ENCODE measurements at places on chromosomes 3 and 15.

DNA sequence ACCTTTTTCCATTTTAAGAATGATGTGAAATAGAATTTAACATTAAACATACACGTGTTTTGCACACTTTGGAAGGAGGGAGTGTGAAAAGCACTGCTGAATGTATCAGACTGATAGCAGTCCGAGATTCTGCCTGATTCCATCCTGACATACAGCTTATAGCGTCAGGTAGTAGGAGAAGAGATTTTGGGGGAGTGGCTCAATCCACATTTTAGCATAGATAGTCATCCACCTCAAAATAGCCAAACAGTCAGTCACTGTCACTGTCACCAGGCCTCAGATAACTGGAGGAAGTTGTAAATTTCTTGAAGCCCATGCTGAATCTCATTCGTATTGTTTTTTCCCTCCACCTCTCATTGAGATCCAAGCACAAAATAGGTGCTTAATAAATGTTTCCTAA, 35.4 kb upstream of the ARHGEF26 start:
- no peak for DNase-seq

DNA sequence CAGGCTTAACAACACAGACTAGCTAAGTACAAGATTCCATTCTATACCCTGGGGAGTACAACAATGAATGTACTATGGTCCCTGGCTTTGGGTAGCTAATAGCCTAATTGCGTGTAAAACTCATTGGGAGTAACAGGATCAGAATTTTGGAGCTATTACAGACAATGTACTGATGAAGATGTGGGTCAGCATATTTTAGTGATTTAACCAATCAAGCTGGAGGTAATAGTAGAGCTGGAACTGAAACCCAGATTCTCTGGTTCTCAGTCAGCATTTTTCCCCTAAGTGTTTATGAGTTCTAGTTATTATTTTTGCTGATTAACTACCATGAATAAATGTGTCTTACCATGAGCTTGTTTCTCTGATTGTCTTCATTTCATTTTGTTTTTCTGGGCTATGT, 578.7 kb downstream of the NLGN1 start:
- DNase-seq: no peak

GRCh38 chr15:79339588-79340314, 28.8 kb downstream of the TMED3 start:
- no peak for DNase-seq

DNA sequence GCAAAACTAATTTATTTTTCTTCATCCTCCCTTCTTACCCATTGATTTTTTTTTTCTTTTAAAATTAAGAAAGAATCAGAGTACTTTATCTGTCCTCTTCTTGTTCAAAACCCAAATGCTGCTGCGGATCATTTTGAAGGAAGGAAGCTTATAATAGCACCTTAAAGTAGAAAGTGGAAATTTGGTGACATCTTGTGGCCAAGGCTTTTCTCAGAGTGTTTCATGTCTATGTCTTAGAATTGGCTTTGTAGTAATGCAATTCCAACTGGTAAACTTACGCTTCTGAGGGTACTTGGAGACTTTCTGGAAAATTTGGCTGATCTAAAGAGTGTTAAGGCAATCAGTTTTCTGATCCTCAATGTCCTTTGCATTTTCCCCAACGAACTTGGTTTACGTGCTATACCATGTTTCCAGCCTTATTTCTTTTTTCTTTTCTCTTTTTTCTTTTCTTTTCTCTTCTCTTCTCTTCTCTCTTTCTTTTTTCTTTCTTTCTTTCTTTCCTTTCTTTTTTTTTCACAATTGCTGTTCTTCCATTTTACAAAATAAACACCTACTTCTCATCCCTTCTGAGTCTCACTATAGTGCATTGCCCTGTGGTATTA, 30.7 kb downstream of the C3orf38 start:
- no peak for DNase-seq

- DNase-seq: no peak
Measured at GRCh38 chr3:17967111-17967510, 224.7 kb upstream of the TBC1D5 start.

GRCh38 chr15:62060896-62061280, 641 bp upstream of the VPS13C start:
- no peak for DNase-seq

- no peak for DNase-seq
Measured at GRCh38 chr15:28986108-28986507, 100.3 kb downstream of the APBA2 start.

DNA sequence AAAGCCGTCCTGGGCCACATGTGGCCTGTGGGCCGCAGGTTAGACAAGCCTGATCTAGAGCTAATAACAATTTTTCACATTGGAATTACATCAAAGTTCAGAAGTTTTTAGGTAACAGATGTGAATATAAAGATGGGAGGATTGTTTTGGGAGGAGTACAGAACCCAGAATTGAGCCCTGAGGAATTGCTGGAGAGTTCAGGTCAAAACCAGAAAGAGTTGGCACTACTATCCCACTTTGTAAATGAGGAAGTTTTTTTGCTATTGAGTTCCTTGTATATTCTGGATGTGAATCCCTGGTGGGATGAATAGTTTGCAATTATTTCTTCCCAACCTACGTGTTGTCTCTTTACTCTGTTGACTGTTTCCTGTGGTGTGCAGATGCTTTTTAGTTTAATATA, 109.5 kb upstream of the LIPC start:
- no peak for DNase-seq

DNA sequence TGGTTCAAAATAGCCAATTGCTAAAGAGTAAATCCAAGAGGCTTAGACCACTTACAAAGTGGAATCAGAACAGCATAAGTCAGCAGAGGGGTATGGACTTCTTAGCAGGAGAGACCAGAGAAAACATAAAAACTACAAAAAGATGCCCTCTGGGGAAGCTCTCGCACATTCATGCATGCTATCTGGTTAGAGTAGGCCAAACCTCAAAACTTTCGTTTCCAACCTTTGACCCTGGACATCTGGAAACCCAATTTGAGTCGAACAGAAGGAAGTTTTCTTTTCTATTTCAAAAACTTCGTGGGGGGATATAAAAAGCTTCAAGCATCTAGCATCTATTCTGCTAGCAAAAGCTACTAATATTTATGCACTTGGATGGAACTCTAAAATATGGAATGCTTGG, 523.9 kb upstream of the AGTR1 start:
- no peak for DNase-seq

DNA sequence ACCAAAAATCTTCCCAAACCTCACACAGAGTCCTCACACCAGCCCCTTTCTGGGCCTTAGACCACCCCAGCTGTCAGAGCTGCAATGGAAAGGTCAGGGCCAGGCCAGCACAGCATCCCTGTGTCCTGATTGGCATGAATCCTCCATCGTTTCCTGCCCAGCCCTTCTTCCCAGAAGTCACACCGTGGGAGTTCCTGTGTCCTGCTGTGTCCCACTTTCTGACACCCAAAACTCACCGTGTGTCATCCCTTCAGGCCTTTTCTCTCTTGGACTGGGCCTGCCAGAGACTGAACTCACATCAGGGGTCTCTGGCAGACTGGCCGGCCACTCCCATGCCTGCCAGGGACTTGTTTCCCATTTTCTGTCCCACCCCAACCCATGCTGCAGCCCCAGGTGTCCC, 32.5 kb upstream of the CHRNB4 start:
- DNase-seq: no peak

DNA sequence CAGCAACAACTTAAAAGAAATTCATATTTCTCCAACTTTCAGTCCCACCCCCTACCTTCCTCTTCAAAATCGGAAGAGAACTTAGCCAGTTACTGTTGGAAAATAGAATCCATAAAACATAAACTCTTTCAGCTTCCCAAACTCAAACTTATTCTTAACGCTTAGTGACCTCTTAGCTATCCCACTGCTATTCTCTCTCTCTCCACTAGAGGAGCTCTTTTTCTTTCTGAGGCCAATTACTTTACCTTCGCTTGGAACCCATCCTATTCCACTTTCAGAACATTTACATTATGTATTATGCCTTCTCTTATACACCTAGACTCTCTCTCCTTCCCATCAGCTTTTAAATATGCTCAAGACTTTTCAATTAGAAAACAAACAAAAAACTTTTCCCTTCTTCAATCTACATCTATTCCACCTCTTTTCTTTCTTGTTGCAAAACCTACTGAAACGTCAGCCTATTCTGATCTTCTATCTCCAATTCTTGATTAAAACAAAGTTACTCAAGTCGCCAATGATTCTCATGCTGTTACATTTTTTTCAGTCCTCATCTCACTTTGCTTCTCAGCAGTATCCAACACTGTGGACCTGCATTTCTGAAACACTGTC, 13.4 kb upstream of the GHSR start:
- no peak for DNase-seq

DNA sequence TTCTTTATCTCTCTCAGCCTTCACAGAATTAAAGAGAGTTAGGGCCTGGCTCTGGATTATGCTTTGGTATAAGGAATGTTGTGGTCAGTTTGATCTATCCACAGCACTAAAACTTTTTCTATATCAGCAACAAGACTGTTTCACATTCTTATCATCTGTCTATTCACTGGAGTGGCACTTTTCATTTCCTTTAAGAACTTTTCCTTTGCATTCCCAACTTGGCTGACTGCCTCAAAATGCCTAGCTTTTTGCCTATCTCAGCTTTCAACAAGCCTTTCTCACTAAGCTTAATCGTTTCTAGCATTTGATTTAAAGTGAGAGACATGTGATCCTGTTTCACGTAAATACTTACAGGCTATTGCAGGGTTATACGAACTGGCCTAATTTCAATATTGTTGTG, 471.8 kb downstream of the GBE1 start:
- no peak for DNase-seq

DNA sequence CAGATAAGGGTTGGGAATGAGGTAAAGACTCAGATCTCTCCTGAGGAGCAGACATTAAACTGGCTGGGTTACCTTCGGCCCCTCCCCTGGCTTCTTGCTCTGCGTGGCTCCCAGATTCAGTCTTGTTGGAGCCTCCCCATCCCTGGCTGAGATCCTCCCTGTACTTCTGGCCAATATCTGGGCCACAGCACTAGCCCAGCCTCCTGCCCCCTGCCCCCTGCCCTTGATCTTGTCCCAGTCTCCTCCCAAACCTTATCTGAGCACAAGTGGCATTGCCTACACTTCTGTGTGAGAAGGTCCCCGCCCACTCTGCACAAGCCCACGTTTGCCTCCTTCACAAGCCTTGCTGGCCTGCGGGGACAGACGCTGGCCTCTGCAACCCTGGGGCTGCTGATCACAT, 16.8 kb downstream of the PLA2G4F start:
- DNase-seq: no peak

DNA sequence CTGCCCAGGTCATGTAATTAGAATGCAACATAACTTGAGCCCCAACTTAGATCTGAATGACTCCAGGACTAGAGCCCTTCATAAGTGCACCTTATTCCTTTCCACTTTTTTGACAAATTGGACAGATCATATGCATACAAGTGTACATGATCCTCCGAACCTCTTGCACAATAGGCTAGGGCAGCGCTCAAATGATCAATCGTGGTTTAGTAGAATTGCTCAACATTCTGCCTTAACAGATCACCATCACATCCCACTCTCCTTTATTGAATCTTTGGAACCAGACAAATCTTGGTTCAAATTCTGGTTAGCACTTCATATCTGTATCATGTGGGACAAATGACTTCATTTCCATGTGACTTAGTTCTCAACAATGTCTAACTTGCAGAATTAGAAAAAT, 106.8 kb upstream of the CDIN1 start:
- DNase-seq: no peak

Data from glutamatergic neuron (in vitro differentiated cells).